ENCODE measurements at places on chromosomes 5 and 9.

DNA sequence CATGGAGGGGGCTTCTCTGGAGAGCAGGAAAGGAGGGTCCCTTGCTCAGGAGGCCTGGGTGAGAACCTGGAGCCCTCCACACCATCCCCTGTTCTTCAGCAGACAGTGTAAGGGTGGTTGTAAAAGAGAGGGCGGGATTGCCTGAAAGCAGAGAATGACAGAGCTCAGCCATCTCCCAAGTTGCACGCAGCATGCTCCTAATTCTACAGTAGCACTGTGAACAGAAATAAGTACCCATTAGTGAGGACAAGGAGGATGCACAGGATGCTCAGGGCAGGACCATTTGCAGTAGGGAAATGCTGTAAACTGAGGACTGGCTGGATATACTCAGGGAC, 8.4 kb downstream of the CCDC69 start:
- H3K36me3 ChIP-seq: no peaks in the 10 kb centered on the region
- H3K27ac ChIP-seq: no peak overlapping the region
- no peak for DNase-seq
- no peaks in the 10 kb centered on the region for H3K27me3 ChIP-seq

DNA sequence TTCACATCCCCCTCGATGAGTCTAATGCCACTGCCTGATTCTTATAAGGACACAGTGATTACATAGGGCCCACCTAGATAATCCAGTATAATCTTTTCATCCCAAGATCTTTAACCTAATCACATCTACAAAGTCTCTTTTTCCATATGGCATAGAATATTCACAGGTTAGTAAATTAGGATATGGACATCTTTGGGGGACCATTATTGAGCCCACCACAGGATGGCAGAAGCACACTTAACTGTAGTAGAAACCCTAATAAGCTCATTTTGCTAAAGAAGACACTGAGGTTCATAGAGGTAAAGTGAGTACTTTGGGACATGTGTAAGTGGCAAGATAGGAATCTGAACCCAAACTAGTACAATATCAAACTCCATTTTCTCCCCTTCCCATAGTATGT, 38.9 kb downstream of the ASTN2 start:
- no peak for DNase-seq
- no peaks in the 10 kb centered on the region for H3K36me3 ChIP-seq
- no peak overlapping the region for H3K27ac ChIP-seq
- H3K4me3 ChIP-seq: no peak overlapping the region
- H3K27me3 ChIP-seq: no peaks in the 10 kb centered on the region

- H3K4me1 ChIP-seq: no peaks in the 10 kb centered on the region
- no peak overlapping the region for H3K4me3 ChIP-seq
- DNase-seq: no peak
- no peaks in the 10 kb centered on the region for H3K27me3 ChIP-seq
- H3K27ac ChIP-seq: no peak overlapping the region
- H3K36me3 ChIP-seq: no peaks in the 10 kb centered on the region
Measured at GRCh38 chr5:132981288-132981687, 17.9 kb upstream of the AFF4 start.

GRCh38 chr9:89879701-89880100, 274.9 kb downstream of the GADD45G start:
- no peak overlapping the region for H3K4me3 ChIP-seq
- no peaks in the 10 kb centered on the region for H3K36me3 ChIP-seq
- peaks cover 5% of the 10 kb centered on the region for H3K27me3 ChIP-seq
- no peak overlapping the region for H3K27ac ChIP-seq
- DNase-seq: no peak

DNA sequence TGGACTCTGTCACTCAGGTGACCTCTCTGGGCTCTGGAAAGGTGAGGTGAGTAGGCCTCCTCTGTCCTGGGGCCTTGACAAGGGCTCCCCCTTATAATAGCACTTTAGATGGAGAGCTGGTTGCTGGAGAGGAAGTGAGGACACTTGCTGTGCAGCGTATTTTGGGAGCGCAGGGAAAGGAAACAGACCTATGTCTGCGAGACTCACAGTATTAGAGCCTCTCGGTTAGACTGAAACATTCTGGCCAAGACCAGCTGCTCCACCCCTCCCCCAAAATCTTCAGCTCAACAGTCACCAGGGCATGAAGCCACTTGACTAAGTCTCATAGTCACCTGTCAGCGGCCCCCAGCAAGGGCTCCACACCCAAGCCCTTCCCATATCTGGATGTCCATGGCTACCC, 213.6 kb downstream of the AGTPBP1 start:
- peaks cover 29% of the 10 kb centered on the region for H3K27me3 ChIP-seq
- H3K4me1 ChIP-seq: peaks cover 1% of the 10 kb centered on the region
- H3K36me3 ChIP-seq: no peaks in the 10 kb centered on the region
- no peak for DNase-seq

GRCh38 chr5:180138214-180138975, 66.8 kb upstream of the RNF130 start:
- H3K4me1 ChIP-seq: peaks cover 13% of the 10 kb centered on the region
- H3K27ac ChIP-seq: no peak overlapping the region
- H3K36me3 ChIP-seq: no peaks in the 10 kb centered on the region
- no peak overlapping the region for H3K4me3 ChIP-seq
- no peak for DNase-seq

GRCh38 chr5:67085616-67086015, 111.0 kb downstream of the CD180 start:
- H3K27me3 ChIP-seq: no peaks in the 10 kb centered on the region
- no peaks in the 10 kb centered on the region for H3K36me3 ChIP-seq
- H3K4me1 ChIP-seq: peaks cover 5% of the 10 kb centered on the region
- H3K4me3 ChIP-seq: no peak overlapping the region
- H3K27ac ChIP-seq: no peak overlapping the region

DNA sequence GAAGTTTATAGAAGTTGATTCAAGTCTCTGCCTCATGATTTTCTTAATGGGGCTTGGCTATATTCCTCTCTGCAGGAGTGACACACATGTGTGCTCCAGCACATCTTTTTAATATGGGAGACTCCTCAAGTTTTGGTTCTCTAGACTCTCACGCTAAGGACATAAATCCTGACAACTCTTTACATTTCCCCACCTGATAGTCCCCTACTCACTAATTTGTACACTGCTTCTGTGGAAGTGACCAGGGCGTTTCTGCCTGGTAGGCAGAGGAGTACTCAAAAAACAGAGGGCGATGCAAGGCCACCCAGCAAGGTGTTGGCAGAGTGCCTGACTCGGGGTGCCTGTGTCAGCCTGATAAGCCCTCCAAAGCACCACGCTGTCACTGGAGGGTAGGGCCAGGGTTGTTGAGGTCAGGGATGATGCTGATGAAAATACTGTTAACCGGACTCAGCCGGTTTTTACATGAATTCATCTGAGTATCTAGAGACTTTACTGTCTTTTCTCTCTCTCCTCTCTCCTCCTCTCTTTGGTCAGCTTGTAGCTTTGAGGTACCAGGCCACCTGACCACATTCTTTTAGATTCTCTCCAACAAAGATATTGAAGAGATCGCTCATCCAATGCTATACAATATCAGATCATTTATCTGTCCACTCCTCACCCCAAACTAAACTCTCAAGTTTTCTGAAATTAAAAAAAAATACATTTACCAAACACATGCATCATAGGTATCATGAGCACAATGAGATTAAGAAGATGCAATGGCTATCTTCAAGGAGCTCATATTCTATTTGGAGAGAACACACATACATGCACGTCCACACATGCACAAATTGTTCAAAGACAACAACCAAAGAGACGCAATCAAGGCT, 205.2 kb downstream of the PIK3R1 start:
- H3K36me3 ChIP-seq: no peaks in the 10 kb centered on the region
- no peak overlapping the region for H3K4me3 ChIP-seq
- DNase-seq: no peak

- no peaks in the 10 kb centered on the region for H3K36me3 ChIP-seq
- H3K27me3 ChIP-seq: no peaks in the 10 kb centered on the region
- no peak overlapping the region for H3K4me3 ChIP-seq
- H3K27ac ChIP-seq: no peak overlapping the region
Measured at GRCh38 chr5:179271428-179271734, 73.9 kb downstream of the ADAMTS2 start.

DNA sequence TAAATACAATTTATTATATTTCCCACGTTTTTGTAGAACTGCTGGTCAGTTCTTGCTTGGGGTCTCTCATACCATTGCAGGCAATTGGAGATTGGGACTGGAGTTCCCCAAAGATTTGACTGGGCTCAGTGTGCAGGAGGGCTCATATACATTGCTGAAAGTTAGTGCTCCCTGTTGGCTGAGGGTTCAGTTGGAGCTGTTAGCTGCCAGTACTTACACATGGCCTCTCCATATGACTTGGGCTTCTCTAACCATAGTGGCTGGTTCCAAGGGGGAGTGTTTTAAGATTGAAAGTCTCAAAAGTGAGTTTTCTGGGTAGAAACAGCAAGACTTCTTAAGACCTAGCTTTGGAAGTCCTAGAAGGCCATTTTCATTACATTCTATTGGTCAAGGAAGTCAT, 102.9 kb downstream of the MAN2A1 start:
- H3K27me3 ChIP-seq: no peaks in the 10 kb centered on the region
- no peak overlapping the region for H3K27ac ChIP-seq
- H3K4me1 ChIP-seq: no peaks in the 10 kb centered on the region
- no peak for DNase-seq
- H3K36me3 ChIP-seq: peaks cover 65% of the 10 kb centered on the region
- no peak overlapping the region for H3K4me3 ChIP-seq

DNA sequence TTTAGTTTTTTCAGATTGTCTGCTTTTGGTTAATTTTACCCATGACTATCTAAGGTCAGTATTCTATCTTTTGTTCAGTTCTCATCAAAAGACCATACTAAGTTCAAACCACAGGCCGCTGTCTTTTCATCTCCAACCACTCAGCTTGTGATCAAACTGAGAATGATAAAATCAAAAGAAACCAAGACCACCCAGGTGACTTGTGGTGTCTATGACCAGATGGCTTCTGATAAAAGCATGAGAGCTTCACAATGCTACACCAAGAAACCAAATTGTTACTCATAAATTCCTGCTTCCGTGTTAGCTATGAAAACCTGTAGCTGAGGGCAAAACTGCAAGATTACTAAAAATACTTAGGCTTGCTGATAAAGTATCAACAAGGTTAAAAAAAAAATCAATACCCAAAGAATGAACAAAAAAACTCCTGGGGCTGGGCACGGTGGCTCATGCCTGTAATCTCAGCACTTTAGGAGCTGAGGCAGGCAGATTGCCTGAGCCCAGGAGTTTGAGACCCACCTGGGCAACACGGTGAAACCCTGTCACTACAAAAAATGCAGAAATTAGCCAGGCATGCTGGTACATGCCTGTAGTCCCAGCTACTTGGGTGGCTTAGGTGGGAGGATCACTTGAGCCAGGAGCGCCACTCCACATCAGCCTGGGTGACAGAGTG, 25.8 kb upstream of the GPX8 start:
- no peak overlapping the region for H3K27ac ChIP-seq
- no peak for DNase-seq
- H3K4me3 ChIP-seq: no peak overlapping the region
- H3K4me1 ChIP-seq: no peaks in the 10 kb centered on the region
- peaks cover 17% of the 10 kb centered on the region for H3K27me3 ChIP-seq
- no peaks in the 10 kb centered on the region for H3K36me3 ChIP-seq

DNA sequence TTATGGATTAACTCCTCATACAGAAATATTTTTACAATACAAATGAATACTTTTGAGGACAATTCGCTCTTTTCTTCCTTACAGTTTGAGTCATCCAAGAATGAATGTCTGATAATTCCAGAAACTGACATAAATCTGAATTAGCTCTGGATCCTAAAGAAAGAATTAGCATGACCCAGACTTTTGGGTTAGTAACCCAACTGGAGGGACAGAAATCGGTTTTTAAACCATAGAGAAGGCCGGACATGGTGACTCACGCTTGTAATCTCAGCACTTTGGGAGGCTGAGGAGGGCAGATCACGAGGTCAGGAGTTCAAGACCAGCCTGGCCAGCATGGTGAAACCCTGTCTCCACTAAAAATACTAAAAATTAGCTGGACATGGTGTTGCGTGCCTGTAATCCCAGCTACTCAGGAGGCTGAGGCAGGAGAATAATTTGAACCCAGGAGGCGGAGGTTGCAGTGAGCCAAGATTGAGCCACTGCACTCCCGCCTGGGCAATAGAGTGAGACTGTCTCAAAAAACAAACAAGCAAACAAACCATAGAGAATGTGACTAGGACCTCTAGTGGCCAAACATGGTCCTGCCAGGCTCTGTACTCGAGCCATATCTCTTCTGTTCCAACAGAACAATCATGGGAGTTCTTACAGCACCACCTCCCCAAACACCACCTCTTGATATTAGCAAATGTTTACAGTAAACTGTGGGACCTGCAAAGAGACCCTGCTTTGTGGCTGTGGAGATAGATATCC, 44.8 kb downstream of the LURAP1L start:
- H3K27ac ChIP-seq: no peak overlapping the region
- peaks cover 2% of the 10 kb centered on the region for H3K4me1 ChIP-seq

DNA sequence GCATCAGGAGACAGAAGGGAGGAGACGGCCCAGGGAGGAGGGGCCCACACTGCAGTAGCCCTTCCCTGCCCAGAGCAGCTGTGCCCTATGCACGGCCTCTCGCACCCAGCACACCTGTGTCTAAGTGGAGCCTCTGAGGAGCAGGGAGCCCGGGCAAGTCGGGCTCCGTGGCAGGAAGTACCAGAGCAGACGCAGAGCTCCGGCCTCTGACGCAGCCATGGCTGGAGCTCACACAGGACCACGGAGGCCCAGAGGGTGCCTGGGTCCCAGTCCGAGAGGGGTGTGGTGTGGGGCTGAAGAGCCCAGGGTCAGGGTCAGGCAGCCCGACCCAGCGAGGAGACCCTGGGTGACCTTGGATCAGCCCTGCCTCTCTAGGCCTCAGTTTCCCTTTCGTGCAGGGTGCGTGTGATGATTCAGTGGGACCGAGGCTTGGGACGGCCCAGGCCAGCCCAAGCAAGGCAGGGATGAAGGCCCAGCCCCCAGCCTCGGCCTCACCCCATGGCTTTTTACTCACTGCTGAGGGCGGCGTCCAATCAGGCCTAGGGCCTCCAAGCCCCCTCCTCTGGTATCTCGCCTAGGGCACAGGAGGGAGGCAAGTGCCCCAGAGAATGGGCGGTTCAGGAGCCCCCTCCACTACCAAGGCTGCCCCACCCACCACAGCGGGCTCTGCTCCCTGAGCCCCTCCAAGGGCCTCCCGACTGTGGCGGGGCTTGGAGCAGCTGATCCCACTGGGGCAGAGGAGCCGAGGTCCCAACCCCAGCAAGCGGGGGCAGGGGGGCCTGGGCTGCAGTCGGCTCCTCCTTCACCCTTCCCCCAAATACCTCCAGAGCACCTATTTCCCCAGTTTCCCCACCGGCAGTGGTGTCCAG, 4.3 kb upstream of the AGPAT2 start:
- no peaks in the 10 kb centered on the region for H3K36me3 ChIP-seq
- no peak overlapping the region for H3K27ac ChIP-seq

DNA sequence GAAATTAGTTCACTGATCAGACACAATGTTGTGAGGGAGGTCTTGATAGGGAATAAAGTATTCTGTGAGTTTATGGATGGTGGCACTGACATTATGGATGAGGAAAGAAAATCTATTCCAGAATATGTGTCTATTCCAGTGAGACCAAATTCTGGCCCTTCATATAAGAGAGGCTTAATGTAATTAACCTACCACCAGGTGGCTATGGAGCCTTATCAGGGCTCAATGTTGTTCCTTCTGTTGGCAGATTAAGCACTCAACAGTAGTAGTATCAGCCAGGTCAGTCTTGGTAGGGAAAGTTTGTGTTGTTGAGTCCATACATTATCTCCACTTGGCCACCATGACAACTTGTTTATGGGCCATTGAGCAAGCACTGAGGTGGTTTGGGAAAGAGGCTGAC, 41.7 kb upstream of the BARX1 start:
- no peak for DNase-seq
- H3K27ac ChIP-seq: no peak overlapping the region
- no peak overlapping the region for H3K4me3 ChIP-seq
- H3K36me3 ChIP-seq: no peaks in the 10 kb centered on the region
